A549 treated with CpdA at 1 μM for 4 hours (cell line): ENCODE measurements at places on chromosomes 3 and 15. TPM values are rescaled to one million over a fixed set of nuclear protein-coding genes. Genes with fewer than 3 reads are reported as not detected.

Gene FSIP1
- total RNA-seq = 0.47 to 1.1 TPM (median 0.65 TPM) in 5 replicates

Gene PSTPIP1
- total RNA-seq = not detected in 5 replicates

Gene DYNC1LI1
- 36.8 to 42.5 TPM (median 38.4 TPM) in 5 replicates for total RNA-seq

Gene LEKR1
- 0.36 to 1.0 TPM (median 0.51 TPM) in 5 replicates for total RNA-seq

Gene ADAMTSL3
- total RNA-seq = 0.43 to 0.78 TPM (median 0.51 TPM) in 5 replicates

Gene TMC3
- not detected in 5 replicates for total RNA-seq

Gene LYZL4
- not detected in 5 replicates for total RNA-seq

Gene UBAP1L
- total RNA-seq = 0.59 to 1.3 TPM (median 0.87 TPM) in 5 replicates

Gene AP3B2
- 0.31 to 0.90 TPM (median 0.42 TPM) in 5 replicates for total RNA-seq

Gene CD200R1L
- not detected in 5 replicates for total RNA-seq

Gene TGM5
- not detected in 5 replicates for total RNA-seq

Gene ROPN1
- not detected in 5 replicates for total RNA-seq

Gene FANCD2OS
- not detected in 5 replicates for total RNA-seq

Gene FOXL2
- total RNA-seq = 3.3 to 4.9 TPM (median 4.5 TPM) in 5 replicates

Gene TMEM62
- 7.9 to 9.2 TPM (median 8.4 TPM) in 5 replicates for total RNA-seq

Gene ZNF501
- not detected in 5 replicates for total RNA-seq

Gene TMEM207
- total RNA-seq = not detected in 5 replicates

Gene ARPIN
- 9.2 to 12.5 TPM (median 12.0 TPM) in 5 replicates for total RNA-seq

Gene CCDC33
- total RNA-seq = 5.8 to 7.8 TPM (median 6.1 TPM) in 5 replicates

Gene ABHD2
- total RNA-seq = 61.1 to 83.7 TPM (median 80.7 TPM) in 5 replicates

Gene SAMD7
- not detected in 5 replicates for total RNA-seq

Gene FES
- 0.74 to 1.0 TPM (median 0.86 TPM) in 5 replicates for total RNA-seq

Gene SV2B
- 0.02 to 0.13 TPM (median 0.03 TPM) in 3 of 5 replicates, not detected in the others for total RNA-seq

Gene AGBL1
- not detected in 5 replicates for total RNA-seq

Gene AMIGO3
- 0.26 to 1.7 TPM (median 0.57 TPM) in 5 replicates for total RNA-seq

Gene DNAH12
- 0.05 to 0.19 TPM (median 0.11 TPM) in 4 of 5 replicates, not detected in the other for total RNA-seq

Gene ITGA11
- 2.7 to 8.7 TPM (median 5.3 TPM) in 5 replicates for total RNA-seq

Gene NTRK3
- 16.1 to 24.1 TPM (median 22.2 TPM) in 5 replicates for total RNA-seq

Gene GOLGB1
- 15.4 to 20.6 TPM (median 17.3 TPM) in 5 replicates for total RNA-seq

Gene MRPS25
- total RNA-seq = 39.7 to 62.0 TPM (median 54.7 TPM) in 5 replicates

Gene FGF7
- total RNA-seq = not detected in 5 replicates
